ENCODE measurements at places on chromosomes 7 and 10.

DNA sequence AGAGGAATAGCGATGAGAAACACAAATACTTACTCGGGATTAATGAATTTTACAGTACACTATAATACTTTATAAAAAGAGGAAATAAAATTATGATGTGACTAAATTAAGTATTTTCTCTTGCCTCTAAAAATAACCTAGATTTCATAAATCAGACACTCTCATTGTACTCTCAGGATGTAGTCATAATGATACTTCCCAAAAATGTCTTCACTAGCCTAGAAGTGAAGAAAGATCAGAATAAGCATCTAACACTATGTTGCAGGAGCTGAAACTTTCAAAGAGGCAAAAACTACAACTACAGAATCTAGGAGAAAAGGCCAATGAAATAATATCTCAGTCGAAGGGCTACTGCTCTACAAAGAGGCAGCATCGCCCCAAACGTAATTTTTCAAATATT, 49.4 kb downstream of the DNAJC1 start:
- DNase-seq: no peak

DNA sequence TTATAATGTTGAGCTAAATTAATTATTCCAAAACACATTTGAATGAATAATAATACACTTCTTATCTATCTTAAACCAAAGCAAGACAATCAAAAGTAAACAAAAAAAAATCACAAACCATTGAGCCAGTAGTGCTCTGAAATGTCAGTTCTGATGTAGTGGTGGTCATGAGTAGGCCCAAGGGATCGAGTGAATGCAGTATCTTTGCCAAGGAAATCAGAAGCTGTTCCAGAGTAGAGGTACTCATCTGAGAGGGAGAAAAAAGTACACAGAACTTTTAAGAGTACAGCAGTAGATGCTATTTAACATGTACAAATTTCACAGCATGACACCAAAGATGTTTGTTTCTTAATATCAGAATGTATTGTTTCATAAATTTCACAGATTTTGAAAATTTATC, 121.5 kb downstream of the SEMA3D start:
- DNase-seq: no peak

- DNase-seq: no peak
Observed at GRCh38 chr10:32072025-32072800, 16.0 kb upstream of the KIF5B start.

GRCh38 chr7:132029369-132030085, 473.1 kb upstream of the PODXL start:
- DNase-seq: no peak

DNA sequence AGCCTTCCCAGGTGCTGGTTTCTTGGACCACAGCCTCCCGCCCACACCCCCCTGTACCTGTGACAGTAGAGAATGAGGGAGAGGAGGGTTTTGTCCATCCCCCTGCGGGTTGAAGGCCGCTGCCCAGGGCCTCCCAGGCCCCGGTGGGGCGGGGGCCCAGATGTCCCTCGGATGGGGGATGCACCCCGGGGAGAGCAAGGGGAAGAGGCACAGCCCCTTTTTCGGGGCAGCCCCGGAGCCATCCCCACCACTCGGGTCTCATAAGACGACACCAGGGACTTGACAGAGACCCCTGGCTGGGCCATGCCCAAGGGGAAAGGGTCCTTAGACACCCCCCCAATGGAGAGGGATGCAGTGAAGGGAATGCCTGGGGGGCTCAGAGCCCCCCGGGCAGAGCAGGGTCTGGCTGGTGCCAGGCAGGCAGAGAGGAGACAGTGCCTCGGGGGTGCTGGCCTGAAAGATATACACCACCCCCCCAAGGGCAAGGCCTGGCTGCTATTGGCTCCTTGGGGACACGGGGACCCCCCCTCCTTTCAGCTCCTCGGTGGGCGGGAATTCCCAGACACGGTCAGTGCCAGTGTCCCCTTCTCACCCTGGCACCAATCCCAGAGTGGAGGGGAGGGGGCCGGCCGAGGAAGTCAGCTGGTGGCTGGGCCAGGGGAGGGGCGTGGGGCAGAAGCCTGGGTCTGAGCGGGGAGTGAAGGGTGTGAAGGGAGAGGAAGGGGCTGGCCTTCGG, 3.7 kb upstream of the SPACDR start:
- no peak for DNase-seq

- DNase-seq: no peak
Observed at GRCh38 chr10:74099836-74100235, 50.8 kb downstream of the AP3M1 start.

- no peak for DNase-seq
Observed at GRCh38 chr7:1672851-1673486, 2.9 kb downstream of the ELFN1 start.

DNA sequence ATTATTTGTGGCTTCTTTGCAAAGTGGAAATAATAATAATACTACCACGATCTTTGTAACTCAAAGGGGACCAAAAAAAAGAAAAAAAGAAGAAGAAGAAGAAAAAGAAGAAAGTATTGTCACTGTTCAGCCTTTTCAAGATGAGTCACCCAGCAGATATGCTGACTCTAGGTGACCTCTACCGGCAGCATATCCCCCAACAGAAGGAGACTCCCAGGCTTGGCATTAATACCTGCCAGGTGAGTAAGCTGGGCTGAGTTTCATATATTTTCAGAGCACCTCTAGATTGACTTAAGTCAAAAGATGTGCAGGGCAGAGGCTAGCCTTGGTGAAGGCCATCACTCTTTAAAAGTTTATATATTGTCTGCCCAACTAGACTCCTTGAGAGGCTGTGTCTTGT, 30.4 kb upstream of the GPR26 start:
- no peak for DNase-seq

- no peak for DNase-seq
Observed at GRCh38 chr7:138354066-138354465, 106.0 kb upstream of the TRIM24 start.

DNA sequence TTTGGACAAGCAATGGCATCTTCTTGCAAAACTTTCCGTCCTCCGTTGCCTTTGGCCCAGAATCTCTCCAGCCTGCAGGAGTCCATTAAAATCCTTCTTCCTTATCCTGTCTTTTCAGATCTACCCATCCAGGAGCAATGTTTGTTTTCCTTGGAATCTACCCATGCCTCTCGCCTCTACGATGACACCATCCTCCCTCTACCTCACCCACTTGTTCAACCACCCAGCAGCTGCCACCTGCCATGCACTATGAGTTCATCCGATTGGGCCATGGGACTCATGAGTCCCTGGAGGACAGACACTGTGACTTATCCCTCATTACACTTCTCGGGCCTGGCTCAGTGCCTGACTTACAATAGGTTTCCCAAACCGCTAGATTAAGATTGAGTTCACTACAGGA, 26.8 kb upstream of the MGMT start:
- no peak for DNase-seq

- no peak for DNase-seq
Observed at GRCh38 chr10:11169976-11170375, 152.3 kb downstream of the CELF2 start.

GRCh38 chr10:96478355-96478754, 35.4 kb downstream of the TLL2 start:
- no peak for DNase-seq

- DNase-seq: peak; percentile 35
Observed at GRCh38 chr7:149753375-149754233, 19.8 kb downstream of the ZNF467 start.

DNA sequence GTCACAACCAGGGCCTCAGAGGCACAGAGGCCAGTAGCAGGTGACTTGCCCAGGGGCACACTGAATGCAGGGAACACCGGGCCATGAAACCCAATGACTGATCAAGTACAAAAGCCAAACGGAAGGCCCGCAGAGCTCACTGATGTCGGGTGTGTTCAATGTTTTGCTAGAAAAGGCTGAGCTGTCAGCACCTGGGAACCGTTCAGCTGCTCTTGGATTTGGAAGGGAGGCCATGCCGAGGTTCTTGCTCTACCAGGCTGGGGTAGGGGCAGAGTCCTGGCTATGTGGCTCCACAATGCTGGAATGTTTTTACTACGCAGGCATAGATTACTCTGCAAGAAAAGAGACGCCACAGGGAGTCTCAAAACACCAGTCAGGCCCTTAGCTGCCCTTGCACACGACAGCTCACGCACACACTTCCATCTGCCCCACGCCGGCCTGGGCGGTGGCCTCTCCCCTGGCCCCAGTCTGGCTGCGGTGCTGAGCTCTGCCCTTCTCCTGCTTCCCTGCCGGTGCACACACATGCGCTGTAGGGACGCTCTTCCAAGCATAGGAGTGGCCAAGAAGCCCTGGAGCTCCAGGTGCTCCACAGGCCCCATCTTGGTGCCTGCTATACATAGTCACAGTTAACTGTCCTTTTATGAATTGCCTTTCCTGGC, 79.9 kb downstream of the ZRANB1 start:
- no peak for DNase-seq

DNA sequence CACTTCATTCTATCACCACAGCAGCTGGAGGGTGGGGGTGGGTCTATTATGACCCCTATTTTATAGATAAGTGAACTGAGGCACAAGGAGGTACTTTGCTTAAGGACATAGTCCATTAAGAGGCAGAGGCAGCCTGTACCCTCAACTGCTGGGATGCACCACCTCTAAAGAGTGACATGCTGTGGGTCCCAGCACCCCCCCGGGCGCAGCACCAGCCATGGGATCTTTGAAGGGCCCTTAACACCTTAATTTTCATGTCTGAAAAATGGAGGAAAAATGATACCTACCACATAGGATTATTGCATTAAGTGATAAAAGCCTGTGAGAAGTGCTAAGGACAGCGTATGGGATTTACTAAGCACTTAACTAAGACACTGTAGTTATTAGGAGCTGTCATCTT, 15.4 kb downstream of the ADCYAP1R1 start:
- no peak for DNase-seq

DNA sequence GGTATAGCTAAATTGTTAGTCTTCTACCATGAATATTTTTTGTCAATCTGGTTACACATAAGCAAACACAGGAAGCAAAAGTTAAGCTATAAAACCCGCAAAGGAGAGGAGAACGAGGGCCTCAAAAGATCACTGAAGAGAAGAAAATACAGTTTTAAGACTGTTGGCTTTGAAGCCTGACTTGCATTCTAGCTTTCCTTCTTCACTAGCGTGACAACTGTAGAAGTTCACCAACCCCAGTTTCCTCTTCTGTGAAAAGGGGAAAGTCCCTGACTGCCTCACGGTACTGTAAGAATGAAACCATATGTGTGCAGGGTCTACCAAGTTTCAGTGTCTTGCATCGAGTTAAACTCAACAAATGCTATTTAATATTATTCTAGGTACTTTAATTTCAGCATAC, 7.5 kb upstream of the LRRN3 start:
- DNase-seq: peak; percentile 17

DNA sequence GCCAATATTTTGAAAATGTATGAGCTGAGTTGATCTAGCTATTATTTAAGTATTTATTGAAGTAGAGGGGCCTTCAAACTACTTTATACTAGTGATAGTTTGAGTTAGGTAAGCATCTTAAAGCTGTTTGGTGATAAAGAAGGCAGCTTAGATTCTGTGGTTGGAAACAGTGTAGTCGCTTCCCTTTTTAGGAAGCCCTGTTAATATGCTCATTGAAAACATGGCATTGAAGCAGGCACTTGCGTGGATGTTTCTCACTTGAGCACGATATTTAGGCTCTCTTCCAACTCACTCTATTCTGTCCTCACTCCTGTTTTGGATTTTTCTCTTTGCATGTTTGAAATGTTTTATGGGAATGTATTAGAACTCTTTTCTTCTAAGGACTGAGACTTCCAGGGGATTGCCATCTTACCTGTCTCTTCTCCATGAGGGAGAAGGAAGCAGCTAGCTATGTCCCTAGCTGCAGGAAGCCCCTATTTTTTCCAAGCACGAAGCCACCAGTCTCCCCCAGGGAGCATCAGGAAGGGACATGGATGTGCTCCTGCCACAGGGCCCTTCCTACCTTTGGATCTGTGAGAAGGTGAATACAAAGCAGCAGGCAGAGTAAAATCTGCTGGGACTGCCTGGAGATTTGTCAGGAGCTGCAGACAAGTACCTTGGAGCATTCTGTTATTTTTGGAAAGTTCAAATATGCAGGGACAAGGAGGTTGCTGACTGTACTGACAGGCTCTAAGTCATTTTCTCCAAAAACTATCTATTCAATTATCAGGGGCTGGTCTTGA, 22.0 kb upstream of the BMPR1A start:
- DNase-seq: no peak
